ENCODE measurements at places on chromosomes 13 and 19.

GRCh38 chr19:33407716-33408115, 34.2 kb downstream of the CEBPG start:
- no peak for DNase-seq

DNA sequence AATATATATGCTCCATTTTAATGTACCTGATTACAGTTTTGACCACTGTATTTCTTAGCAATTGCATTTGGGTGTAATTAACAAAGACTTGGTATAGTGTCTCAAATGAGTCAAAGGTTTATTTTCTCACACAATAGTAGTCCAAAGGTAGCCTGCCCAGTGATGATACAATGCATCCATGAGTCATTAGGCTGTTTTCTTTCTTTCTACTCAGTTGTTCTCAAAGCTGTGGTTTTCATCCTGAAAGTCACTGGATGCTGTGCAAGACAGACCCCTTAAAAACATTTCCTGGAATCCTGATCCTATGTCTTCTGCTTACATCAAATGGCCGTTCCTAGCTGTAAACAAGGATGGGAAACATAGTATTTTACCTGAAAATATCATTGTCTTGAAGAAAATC, 651.2 kb upstream of the MIR17HG start:
- no peak for DNase-seq

DNA sequence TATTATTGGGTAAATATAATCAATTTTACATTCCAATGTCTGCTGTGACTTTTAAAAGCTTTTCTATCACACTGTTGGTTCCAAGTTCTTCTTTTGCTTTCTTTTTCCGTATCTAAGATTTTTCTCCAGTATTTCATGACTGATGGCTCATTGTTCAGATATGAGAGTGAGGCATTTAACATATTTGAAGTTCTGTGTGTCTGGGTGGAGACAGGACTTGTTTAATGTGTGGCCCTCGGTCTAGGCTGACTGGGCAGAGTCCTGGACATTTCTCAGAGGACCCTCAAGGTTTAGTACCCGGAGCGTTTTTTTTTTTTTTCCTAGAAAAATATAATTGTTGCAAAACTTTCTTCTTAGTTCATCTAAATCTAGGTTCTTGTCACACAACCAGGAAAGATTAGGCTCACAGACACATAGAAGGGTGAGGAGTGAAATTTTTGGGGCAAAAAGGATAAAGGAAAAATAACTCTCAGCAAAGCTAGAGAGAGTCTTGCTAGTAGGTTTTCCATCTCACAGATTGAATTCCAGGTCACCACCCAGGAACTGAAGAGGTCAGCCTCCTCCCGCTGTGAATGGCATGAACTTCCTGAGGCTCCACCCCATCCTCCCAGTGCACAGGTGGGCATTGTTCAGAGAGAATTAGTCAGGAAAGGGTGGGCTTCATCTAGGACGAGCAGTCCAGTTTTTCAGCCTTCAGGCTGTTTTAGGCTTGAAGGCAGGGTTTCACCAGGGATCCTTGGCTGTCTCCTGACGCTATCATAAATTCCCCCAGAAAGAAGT, 1002.4 kb upstream of the PCDH9 start:
- no peak for DNase-seq

- no peak for DNase-seq
Observed at GRCh38 chr13:95250961-95251360, 50.3 kb downstream of the ABCC4 start.

GRCh38 chr19:8034178-8034525, 18.4 kb upstream of the CCL25 start:
- no peak for DNase-seq

DNA sequence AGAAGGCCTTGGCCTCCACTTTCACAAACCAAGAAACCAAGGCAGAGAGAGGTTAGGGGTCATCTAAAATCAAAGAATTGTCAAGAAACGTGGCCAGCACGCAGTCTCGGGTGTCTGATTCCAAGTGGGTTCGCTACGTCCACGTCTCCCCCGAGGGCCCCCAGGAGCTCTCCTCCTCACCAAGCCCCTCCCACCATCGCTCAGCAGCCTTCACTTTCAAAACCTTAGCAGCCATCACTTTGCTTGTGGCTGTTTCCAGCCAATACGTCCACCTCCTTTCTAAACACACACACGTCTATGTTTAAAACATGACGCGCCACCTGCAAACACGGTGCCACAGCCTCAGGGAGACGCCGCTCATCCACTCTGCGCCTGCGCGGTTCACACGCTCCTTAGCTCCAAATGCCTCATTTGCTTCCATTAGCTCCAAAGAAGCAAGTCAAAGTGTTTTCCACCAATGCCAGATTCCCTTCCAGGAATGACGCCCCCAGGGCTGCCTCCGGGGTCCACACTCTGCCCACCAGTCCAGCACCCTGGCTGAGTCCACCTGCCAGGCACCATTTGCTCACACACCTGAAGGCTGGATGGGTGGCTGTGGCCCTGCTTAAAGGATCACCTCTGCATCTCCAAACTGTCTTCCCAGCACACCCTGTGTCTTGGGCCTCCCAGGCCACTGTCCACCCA, 5.5 kb downstream of the RASA3 start:
- DNase-seq = no peak

GRCh38 chr13:101875717-101876393, 423.4 kb downstream of the ITGBL1 start:
- DNase-seq = no peak

DNA sequence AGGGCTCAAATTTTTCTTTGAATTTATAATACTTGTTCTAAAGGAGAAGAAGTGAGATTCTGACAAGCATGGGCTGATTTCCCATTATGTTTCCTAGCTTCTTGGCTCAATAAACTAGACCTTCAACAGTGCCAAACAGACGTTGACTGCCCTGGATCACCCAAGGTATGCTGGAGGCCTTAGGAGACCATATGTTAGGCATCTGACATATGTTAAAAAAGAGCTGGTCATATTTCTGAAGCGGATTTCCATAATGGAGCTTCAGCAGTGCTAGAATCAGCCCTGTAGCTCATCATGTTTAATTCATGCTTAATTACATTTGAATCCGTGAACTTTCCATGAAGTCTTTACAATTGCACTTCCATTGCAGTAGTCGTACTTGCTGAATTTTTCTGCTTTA, 653.3 kb downstream of the DIAPH3 start:
- no peak for DNase-seq

- no peak for DNase-seq
Observed at GRCh38 chr19:10133596-10133995, 13.9 kb upstream of the EIF3G start.

- no peak for DNase-seq
Observed at GRCh38 chr13:91014696-91015095, 332.8 kb upstream of the MIR17HG start.

DNA sequence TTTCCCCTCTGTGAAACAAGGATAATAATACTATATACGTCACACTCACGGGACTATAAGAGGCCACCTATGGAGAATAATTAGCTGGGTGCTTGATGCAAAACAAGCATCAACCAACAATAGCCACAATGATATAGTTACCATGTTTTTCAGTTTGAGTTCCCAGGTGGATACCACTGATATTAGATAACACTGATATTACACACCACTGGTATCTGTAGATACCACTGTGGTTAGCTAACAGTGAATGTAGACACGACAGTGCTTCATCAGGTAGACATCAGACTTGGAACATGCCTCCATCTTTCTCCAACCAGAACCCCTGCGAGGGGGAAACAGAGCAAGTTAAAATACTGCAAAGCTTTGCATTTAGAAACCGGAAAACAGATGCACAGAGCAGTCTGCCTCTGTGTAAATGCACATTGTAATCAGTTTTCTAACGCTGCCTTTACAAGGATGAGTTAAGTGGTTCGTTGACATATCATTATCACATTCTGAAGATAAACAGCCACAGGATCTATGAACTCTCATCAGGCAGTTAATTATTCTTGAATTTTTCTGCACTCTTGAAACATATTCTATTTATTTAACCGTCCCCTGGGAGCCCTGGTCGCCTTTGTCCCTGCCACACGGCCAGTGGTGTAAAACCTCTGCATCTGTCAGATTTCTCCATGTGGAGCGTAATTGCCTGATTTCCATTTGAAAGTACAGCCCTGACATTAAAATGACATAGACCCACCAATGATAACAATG, 80.7 kb downstream of the RNASEH2B start:
- no peak for DNase-seq

- DNase-seq = no peak
Observed at GRCh38 chr13:111956261-111957151, 110.4 kb upstream of the SOX1 start.
